Activated naive CD8-positive, alpha-beta T cell treated with anti-CD3 and anti-CD28 coated beads, Interleukin-2, amount 10 ng/mL, durations not matched to agents 7 days and 5 days (primary cell): ENCODE measurements at places on chromosomes 7 and 10. TPM values are rescaled to one million over a fixed set of nuclear protein-coding genes. Genes with fewer than 3 reads are reported as not detected.

Gene HIBADH
- total RNA-seq, result 12.9 TPM

Gene ACSL5
- 55.8 TPM for total RNA-seq

GRCh38 chr7:141118767-141119166, 44.9 kb downstream of the TMEM178B start:
- H3K4me1 ChIP-seq, result no peaks in the 10 kb centered on the region
- peaks cover 8% of the 10 kb centered on the region for H3K27me3 ChIP-seq
- H3K4me3 ChIP-seq, result no peak overlapping the region
- DNase-seq, result no peak
- no peaks in the 10 kb centered on the region for H3K36me3 ChIP-seq

GRCh38 chr10:15238555-15239335, 70.3 kb upstream of the NMT2 start:
- H3K27ac ChIP-seq, result no peak overlapping the region
- peaks cover 2% of the 10 kb centered on the region for H3K27me3 ChIP-seq
- H3K4me1 ChIP-seq, result peaks cover 9% of the 10 kb centered on the region
- H3K4me3 ChIP-seq, result peak overlapping the region; percentile 45
- H3K36me3 ChIP-seq, result no peaks in the 10 kb centered on the region

- H3K4me3 ChIP-seq, result no peak overlapping the region
- H3K4me1 ChIP-seq, result no peaks in the 10 kb centered on the region
- H3K27ac ChIP-seq, result no peak overlapping the region
- DNase-seq, result no peak
- no peaks in the 10 kb centered on the region for H3K27me3 ChIP-seq
These were observed 26.1 kb upstream of the GPR26 start for GRCh38 chr10:123640016-123640535.

- H3K4me3 ChIP-seq, result no peak overlapping the region
- H3K4me1 ChIP-seq, result peaks cover 4% of the 10 kb centered on the region
- DNase-seq, result no peak
- no peak overlapping the region for H3K27ac ChIP-seq
- H3K27me3 ChIP-seq, result no peaks in the 10 kb centered on the region
- peaks cover 57% of the 10 kb centered on the region for H3K36me3 ChIP-seq
These were observed 198.8 kb downstream of the SFMBT2 start for GRCh38 chr10:7211857-7212577.
